ENCODE measurements at places on chromosomes 2 and 18. TPM values are rescaled to one million over a fixed set of nuclear protein-coding genes. Genes with fewer than 3 reads are reported as not detected.

The NETO1 gene
- not detected for total RNA-seq

The TXNDC2 gene
- total RNA-seq = 0.10 TPM

The RAB6C gene
- total RNA-seq = not detected

The KIF5C gene
- 0.29 TPM for total RNA-seq

The LYG2 gene
- total RNA-seq = not detected

The MOGAT1 gene
- total RNA-seq = not detected
